Chondrocyte (in vitro differentiated cells): ENCODE measurements at places on chromosomes 4 and X. TPM values are rescaled to one million over a fixed set of nuclear protein-coding genes. Genes with fewer than 3 reads are reported as not detected.
A peak's percentile ranks its signal among the peaks of the same experiment; 100 is the strongest.

DNA sequence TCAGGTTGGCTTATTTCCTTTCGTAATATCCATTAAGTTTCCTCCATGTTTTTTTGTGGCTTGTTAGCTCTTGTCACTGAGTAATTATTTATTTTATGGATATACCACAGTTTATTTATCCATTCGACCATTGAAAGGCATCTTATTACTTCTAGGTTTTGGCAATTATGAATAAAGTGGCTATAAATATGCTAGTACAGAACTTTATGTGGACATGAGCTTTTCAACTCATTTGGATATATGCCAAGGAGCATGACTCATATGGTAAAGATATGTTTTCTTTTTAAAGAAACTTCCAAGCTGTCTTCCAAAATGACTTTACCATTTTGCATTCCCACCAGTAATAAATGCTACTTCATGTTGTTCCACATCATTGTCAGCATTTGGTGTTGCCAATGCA is 803.6 kb downstream of the GLUD2 start:
- H3K27me3 ChIP-seq, result no peaks in the 10 kb centered on the region
- no peak overlapping the region for H3K4me3 ChIP-seq
- no peak overlapping the region for H3K27ac ChIP-seq
- no peaks in the 10 kb centered on the region for H3K4me1 ChIP-seq
- DNase-seq, result no peak
- no peaks in the 10 kb centered on the region for H3K36me3 ChIP-seq

GRCh38 chr4:183397741-183398297 is 46.6 kb upstream of the CDKN2AIP start:
- H3K36me3 ChIP-seq, result no peaks in the 10 kb centered on the region
- DNase-seq, result peak; percentile 59
- no peak overlapping the region for H3K27ac ChIP-seq
- H3K4me3 ChIP-seq, result peak overlapping the region; percentile 88
- H3K27me3 ChIP-seq, result no peaks in the 10 kb centered on the region

DNA sequence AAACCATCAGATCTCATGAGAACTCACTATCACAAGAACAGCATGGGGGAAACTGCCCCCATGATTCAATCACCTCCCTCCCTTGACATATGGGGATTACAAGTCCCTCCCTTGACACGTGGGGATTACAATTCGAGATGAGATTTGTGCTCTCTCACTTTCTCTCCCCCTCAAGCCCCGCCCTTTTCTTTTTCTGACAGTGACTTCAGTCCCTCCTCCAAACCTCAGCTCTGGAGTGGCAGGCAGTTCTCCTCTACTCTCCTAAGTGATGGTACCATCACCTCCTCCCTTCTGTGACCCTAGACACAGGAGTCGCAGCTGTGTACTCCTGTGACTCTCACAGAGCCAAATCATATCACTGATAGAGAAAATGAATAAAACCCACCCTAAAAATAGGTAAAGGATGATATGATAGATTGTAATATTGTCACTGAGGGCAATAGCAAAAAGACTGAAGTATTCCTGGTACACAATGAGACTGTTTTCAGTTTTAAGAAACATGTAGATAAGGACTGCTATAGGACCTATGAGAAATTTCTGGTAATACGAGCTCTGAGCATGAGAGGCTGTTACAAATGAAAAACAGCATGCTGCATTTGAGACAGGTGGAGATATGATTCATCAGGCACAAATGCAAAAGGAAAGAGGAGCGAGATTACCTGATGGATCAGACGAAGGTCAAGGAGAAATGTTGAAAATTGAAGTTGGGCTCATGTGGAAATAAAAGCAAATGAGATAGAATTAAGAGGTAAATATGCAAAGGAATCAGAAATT is 101.2 kb upstream of the CBLL2 start:
- H3K36me3 ChIP-seq, result no peaks in the 10 kb centered on the region
- no peak overlapping the region for H3K4me3 ChIP-seq
- no peaks in the 10 kb centered on the region for H3K27me3 ChIP-seq
- H3K27ac ChIP-seq, result no peak overlapping the region

- no peaks in the 10 kb centered on the region for H3K36me3 ChIP-seq
- H3K27me3 ChIP-seq, result no peaks in the 10 kb centered on the region
- H3K27ac ChIP-seq, result no peak overlapping the region
Measured at GRCh38 chr4:26884026-26884425, 23.4 kb downstream of the STIM2 start.

- H3K36me3 ChIP-seq, result no peaks in the 10 kb centered on the region
- H3K4me1 ChIP-seq, result peaks cover 7% of the 10 kb centered on the region
- H3K4me3 ChIP-seq, result no peak overlapping the region
- H3K27me3 ChIP-seq, result no peaks in the 10 kb centered on the region
Measured at GRCh38 chrX:9871701-9872268, 85.6 kb downstream of the SHROOM2 start.

DNA sequence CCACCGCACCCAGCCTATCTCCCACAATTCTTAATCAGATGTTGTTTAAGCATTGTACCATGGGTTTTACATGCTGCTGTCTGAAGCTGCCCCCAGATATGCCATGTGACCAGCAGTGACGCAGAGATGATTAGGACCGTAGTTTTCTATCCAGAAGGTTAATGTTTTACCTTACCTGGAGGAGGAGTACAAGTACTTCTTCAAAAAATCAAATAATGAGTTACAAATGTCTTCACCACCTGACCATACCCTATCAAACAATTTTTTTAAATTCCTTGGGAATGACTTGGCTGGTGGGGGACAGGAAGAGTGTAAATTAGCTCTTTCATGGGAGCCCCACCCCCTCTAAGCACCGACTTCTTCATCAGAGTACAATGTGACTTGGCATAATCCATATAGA is 16.2 kb upstream of the SGMS2 start:
- H3K4me1 ChIP-seq, result peaks cover 17% of the 10 kb centered on the region
- H3K4me3 ChIP-seq, result no peak overlapping the region
- no peaks in the 10 kb centered on the region for H3K36me3 ChIP-seq
- no peak for DNase-seq
- peaks cover 4% of the 10 kb centered on the region for H3K27me3 ChIP-seq
- H3K27ac ChIP-seq, result no peak overlapping the region

DNA sequence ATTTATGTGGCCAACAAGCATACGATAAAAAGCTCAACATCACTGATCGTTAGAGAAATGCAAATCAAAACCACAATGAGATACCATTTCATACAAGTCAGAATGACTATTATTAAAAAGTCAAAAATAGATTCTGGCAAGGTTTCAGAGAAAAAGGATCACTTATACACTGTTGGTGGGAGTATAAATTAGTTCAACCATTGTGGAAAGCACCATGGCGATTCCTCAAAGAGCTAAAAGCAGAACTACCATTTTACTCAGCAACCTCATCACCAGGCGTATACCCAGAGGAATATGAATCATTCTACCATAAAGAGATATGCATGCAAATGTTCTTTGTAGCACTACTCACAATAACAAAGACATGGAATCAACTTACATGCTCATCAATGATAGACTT is 478.7 kb upstream of the GALNTL6 start:
- no peak for DNase-seq
- H3K4me1 ChIP-seq, result no peaks in the 10 kb centered on the region
- no peak overlapping the region for H3K4me3 ChIP-seq
- H3K27ac ChIP-seq, result no peak overlapping the region
- H3K27me3 ChIP-seq, result no peaks in the 10 kb centered on the region

DNA sequence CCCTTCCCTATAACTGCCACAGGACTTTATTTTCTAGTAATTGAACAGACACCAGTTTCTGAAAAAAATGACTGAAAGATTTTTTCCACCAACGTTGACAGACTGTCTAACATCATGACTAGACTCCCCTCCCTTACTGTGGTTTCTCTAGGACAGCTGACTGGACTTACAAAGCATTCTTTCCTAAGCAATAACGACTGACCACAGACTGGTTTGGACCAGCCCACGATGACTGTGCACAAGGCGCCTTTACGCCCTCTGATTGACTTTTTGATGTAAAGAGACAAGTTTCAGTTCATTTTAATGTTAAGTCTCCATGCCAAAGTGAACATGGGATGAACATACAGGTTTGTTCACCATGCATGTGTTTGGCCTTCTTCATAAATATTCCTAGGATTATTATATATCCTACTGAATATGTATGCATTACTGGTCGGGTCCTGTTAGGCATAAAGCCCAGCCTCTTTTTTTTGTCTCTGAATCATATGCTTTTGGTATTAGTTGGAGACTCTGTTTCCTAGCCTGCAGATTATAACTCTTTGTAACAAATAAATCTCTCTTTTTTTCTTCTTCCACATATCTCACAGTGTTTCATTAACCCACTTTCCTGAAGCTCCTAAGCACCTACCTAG is 50.5 kb upstream of the UGT2B4 start:
- no peak overlapping the region for H3K4me3 ChIP-seq
- H3K4me1 ChIP-seq, result no peaks in the 10 kb centered on the region
- H3K36me3 ChIP-seq, result no peaks in the 10 kb centered on the region
- no peak for DNase-seq
- H3K27me3 ChIP-seq, result no peaks in the 10 kb centered on the region

- no peak overlapping the region for H3K4me3 ChIP-seq
- H3K27ac ChIP-seq, result no peak overlapping the region
- no peaks in the 10 kb centered on the region for H3K36me3 ChIP-seq
- DNase-seq, result no peak
Measured at GRCh38 chr4:157980158-157980557, 192.7 kb downstream of the GASK1B start.

GRCh38 chr4:86159216-86159615 is 200.6 kb downstream of the MAPK10 start:
- H3K27ac ChIP-seq, result no peak overlapping the region
- DNase-seq, result no peak
- H3K27me3 ChIP-seq, result no peaks in the 10 kb centered on the region
- H3K36me3 ChIP-seq, result peaks cover 2% of the 10 kb centered on the region
- no peak overlapping the region for H3K4me3 ChIP-seq

DNA sequence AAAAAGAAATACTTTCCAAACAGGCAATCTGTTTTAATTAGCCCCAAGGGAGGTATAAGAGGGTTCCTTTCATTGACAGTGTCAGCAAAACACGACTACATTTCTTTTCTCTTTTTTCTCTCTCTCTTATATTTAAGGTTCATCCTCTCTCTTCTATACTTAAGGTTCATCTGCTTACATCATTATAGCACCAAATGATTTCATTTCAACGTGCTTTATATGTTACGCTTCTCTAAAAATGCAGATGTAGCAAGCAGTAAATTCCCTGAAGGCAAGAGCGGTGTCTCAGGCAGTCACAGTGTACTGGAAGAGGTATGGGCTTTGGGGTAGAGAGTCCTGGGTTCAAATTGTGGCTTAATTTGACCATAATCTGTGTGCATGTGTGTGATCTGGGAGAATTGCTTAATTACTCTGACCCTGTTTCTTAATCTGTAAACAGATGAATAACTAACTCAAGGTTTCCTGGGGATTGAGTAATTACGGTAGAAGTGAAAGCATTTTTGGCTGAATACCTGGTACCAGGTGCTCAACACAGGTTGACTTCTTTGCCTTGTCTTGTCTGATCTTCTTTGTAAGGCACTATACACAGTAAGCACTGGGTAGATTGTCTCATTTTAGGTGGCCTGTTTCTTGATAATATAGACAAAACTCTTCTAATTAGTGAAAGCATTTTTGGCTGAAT is 180.8 kb downstream of the SPRY1 start:
- H3K36me3 ChIP-seq, result peaks cover 6% of the 10 kb centered on the region
- DNase-seq, result no peak
- H3K27me3 ChIP-seq, result no peaks in the 10 kb centered on the region
- peaks cover 30% of the 10 kb centered on the region for H3K4me1 ChIP-seq
- no peak overlapping the region for H3K4me3 ChIP-seq
- H3K27ac ChIP-seq, result no peak overlapping the region

GRCh38 chrX:39399387-39399786 is 598.1 kb downstream of the MID1IP1 start:
- H3K27ac ChIP-seq, result no peak overlapping the region
- H3K36me3 ChIP-seq, result no peaks in the 10 kb centered on the region
- no peak overlapping the region for H3K4me3 ChIP-seq
- DNase-seq, result no peak

GRCh38 chrX:82335772-82336171 is 1133.9 kb downstream of the SH3BGRL start:
- H3K4me3 ChIP-seq, result no peak overlapping the region
- no peak overlapping the region for H3K27ac ChIP-seq
- no peaks in the 10 kb centered on the region for H3K36me3 ChIP-seq

Gene MAGED4B
- 156 to 232 TPM (median 157 TPM) in 3 replicates for total RNA-seq

Gene RAB9B
- 2.6 to 4.1 TPM (median 2.7 TPM) in 3 replicates for total RNA-seq

Gene GPR119
- not detected in 3 replicates for total RNA-seq

Gene ELOVL6
- 11.0 to 16.0 TPM (median 12.8 TPM) in 3 replicates for total RNA-seq

Gene CCDC120
- total RNA-seq, result 6.9 to 7.7 TPM (median 7.3 TPM) in 3 replicates

Gene ARMCX4
- total RNA-seq, result 13.3 to 15.4 TPM (median 15.2 TPM) in 3 replicates

Gene CWH43
- total RNA-seq, result not detected in 3 replicates

Gene GNPDA2
- 17.9 to 23.8 TPM (median 18.9 TPM) in 3 replicates for total RNA-seq

Gene EDA
- 0.65 to 1.1 TPM (median 0.85 TPM) in 3 replicates for total RNA-seq

Gene PPEF2
- not detected in 3 replicates for total RNA-seq

Gene NDNF
- 0.22 to 0.54 TPM (median 0.35 TPM) in 3 replicates for total RNA-seq

Gene GLRA3
- not detected in 3 replicates for total RNA-seq

Gene SPINK2
- total RNA-seq, result not detected in 3 replicates
